ENCODE measurements at places on chromosomes 16 and 17.

GRCh38 chr17:2901582-2901981, 105.3 kb downstream of the RAP1GAP2 start:
- no peak for DNase-seq

DNA sequence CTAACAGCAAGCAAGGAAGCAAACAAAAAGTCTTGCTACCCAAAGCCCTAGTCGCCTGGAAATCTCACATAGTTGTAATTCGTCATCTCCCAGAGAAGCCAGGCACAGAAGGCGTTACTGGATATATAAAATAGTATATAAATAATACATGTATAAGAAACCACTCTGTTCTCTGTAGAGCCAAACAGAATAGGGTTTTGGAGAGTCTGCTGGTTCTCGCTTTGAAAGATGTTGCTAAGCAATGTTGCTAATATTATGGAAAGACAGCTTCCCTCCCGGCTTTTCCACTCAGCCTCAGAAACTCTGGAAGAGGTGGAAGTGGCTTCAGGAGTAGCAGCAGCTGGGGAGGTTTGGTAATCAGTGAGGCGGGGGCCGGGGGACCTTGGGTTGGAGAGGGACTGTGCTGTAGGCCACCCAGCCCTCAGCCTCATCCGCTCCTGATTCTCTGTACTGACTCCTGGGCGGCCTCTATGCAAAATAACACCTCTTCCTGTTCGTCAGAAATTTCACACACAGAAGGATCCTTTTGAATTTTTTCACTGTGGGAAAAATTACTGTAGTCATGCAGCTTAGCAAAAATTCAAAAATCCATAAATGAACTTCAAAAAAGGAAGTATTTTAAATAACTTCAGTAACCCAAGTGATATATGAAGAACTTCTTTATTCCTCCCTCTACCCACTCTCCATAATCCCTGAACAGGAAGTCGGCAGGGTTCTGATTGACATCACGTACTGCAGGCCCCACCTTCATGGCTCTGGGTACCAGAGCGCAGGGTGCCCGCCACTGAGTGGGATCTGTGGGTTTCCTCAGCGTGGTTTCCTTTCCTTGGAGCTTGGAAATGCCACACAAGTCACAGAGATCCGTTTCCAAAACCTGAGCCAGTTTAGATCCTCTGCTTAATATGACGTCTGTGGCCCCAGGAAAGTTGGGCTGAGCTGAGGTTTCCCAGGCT, 51.4 kb downstream of the RAP1GAP2 start:
- DNase-seq: no peak

DNA sequence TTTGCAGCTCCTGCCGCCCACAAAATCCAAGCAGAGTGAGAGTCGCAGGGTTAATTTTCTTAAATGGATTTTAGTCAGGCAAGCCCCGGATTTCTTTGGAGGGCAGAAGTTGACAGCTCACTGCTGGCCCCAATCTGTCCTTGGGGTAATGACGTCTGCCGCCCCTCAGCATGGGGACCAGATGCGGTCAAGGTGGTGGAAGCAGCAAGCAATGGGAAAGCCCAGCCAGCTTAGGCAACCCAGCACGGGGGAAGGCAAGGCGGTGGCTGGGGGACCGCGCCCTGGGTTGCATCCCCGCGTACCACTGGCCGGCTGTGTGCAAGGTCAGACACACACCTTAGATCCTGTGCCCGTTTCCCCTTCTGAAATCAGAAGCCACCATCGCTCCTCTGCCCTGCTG, 321.7 kb downstream of the C16orf95 start:
- no peak for DNase-seq

GRCh38 chr17:77959926-77960521, 1.5 kb downstream of the TNRC6C start:
- DNase-seq: no peak
